T-helper 1 cell (primary cell): ENCODE measurements at places on chromosomes 16 and 17.

DNA sequence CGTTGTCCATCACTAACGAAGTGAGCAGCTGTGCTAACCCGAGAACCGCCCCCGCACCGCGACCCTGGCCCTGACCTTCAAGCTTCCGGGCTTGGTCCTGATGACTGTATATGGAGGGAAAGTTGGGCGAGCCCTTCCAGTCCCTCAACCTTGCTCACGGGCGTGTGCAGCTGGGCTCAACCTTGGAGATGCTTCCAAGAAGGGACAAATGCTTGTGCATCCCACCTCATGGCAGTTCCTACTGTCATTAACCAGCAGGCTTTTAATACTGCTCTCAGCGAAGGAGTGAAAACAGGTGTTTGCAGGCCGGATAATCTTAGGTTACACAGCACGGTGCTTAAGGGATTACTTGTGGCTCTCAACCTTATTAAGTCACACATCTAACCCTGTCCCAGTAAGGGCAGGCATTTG is 33.5 kb downstream of the SRL start:
- no peak for DNase-seq

DNA sequence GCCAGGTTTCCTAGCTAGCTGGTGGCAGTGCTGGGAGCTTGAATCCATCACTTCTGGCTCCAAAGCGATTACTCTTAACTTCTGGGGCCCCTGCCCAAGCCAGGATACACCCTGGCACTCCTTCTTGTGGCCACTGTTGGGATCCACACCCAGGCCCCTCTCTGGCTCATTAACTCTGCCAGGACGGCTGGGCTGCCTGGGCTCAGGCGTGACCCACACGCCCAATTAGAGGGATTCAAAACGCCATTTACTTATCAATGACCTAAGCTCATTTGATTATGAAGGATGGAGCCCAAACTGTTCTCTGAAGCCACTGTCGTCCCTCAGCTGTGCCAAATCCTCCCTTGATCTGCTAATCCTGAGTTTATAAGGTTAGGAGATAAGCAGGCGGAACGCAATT is 79.7 kb upstream of the BRD7 start:
- no peak for DNase-seq

- no peak for DNase-seq
These were observed 9.5 kb downstream of the ZNF764 start for GRCh38 chr16:30548416-30549253.

DNA sequence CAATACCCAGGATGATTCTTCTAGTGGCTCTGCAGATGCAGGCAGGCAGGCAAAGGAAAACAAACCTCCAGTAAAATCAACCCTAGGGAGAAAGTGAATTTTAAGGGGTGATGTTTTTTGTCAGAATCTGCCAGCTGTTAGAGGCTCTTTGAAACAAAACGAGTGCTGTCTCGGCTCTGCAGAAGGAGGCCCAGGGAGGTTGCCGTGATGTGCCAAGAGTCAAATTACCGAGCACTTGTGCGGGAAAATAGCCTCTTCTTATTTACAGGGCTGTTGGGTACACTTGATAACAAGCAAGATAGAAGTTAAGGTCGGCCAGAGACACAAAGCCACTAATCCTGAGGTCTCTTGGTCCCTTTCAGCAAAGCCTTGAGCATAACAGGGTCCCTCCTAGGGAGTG is 68.9 kb upstream of the EEF2KMT start:
- no peak for DNase-seq

DNA sequence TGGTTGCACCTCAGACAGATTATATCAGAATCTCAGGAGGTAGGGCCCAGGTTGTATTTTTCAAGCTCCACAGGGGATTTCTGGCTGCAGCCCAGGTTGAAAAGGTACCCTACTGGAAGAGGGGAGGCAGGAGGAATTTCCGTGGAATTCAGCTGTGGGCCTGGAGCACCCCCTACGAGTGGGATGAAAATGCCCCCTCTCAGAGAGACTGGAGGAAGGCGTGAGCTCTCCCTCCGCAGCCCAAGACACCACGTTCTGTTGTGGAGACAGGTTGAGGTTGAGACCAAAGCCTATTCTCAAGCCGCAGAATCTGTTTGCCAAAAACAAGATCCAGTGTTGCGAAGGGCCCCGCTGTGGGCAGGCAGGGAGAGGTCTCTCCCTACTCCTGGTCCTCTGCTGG is 102.0 kb downstream of the CCDC182 start:
- no peak for DNase-seq

GRCh38 chr17:50046179-50046578 is 9.7 kb upstream of the ITGA3 start:
- no peak for DNase-seq

DNA sequence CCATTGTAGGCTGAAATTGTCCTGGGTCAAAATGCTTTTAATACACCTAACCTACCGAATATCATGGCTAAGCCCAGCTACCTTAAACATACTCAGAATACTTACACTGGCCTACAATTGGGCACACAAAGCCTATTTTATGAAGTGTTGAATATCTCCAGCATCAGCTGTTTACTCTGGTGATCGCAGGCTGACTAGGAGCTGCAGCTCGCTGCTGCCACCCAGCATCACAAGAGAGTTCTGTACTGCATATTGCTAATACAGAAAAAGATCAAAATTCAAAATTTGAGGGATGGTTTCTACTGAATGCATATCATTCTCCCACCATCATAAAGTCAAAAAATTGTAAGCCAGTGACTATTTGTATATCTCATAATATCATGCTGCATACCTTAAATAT is 55.3 kb downstream of the ULK2 start:
- no peak for DNase-seq

DNA sequence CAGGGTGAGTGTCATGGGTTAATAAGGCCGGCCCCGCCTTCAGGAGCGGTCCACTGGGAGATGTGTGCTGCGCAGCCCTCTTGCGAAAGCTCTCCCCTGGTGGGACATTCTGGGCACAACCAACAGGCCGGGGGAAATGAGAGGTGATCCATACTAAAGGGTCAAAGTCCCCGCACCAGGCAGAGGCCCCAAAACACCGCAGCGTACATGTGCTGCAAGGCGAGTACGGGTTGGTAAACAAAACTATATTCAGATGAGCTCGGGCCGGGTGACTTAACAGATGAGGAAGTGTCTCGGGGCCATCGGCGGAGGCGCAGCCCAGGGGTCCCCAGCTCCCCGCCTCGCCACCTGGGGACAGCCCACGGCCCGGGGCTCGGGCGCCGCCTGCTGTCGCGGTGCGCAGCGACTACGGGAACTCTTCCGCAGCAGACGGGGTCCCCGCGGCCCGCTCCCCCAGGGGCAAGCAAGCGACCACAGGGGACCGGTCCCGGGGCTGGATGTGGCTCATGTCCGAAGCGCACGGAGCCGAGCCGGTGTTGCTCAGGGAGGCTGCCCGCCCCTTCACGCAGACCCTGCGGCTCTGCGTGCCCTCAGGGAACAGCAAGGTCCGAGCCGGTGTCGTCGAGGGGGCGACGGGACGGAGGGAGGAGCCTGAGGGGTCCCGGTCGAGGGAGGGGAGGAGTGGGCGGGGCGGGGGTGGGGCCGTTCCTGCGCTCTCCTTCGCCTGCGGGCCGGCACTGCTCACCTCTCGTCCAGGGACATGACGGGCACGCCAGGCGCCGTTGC is at the start of gene RAB37:
TSS of gene RAB37 (plus strand) at position 744 of the 786 bp plus-strand sequence. CDS start at position 761, 17 bp downstream.
- no peak for DNase-seq

DNA sequence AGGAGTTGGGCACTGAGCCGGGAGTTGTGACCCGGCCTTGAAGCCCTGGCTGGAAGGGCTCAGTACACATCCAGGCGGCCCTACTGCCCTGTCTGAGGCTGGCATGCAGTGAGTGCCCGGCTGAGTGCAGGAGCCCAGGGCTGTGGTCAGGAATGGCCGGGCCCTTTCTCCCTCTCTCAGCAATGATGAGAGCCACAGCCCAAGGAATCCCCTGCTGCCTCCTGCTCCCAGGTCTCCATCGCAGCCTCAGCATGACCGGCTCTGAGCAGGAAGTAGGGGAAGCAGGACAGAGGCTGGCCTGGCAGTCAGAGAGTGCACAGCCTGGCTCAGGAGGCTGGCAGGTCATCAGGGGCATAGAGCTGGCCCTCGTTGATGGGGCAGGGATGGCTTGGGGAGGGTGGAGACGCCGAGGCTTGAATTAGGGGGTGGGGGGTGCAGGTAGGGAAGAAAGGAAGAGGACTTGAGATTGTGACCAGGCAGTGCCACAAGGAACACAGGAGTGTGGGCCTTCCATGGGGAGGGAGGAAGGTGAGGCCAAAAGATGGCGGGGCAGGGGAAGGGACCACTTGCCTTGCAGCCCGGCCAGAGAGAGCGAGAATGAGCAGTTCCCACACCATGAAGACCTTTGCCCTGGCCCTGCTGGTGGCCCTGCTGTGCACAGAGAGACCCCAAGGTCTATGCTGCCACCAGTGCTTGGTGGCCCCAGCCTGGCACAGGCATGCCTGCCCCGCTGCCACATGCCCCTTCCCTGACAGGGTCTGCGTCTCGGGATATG is 32.1 kb upstream of the KRT17 start:
- no peak for DNase-seq

GRCh38 chr16:17298238-17298637 is 172.5 kb downstream of the XYLT1 start:
- DNase-seq, result no peak

- DNase-seq, result peak; percentile 64
These were observed 75.3 kb upstream of the AMZ2 start for GRCh38 chr17:68172461-68172954.

DNA sequence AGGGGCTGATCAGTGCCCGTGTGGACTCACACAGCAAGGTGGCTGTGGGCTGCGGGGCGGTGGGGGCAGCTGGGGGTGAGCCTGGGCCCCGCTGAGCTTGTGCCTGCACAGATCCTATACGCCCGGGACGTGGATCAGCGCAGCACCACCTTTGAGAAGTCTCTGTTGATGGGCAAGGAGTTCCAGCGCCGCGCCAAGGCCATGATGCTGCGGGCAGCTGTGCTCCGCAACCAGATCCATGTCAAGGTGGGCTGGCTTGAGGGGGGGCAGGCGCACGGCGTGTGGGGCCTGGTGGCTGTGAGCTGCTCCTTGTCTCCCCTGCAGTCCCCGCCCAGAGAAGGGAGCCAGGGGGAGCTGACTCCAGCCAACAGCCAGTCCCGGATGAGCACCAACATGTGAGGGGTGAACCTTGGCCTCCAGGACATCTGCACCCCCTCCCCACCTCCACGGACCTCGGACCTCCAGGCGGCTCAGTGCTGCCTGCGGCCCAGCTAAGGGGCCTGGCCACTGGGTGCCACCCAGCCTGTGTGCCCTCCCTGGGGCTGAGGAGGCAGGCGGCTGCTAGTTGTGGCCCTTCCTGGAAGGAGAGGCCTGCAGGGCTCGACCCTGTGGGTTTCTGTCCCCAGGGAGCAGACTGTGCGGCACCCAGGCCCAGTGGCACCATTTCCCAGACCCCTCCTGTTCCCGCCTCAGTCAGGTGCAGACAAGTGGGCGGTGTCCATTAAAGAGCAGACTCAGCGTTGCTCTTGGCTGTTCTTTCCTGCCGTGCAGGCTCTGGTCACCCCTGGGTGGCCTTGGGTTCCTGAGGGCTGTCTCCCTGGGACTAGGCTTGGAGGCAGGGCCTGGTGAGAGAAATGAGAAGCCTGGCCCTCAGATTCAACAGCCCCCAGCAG is 5.3 kb downstream of the GPS1 start:
- DNase-seq, result no peak
